Activated T-cell treated with anti-CD3 and anti-CD28 coated beads, Interleukin-2, amount 50 U/mL, for 72 hours (primary cell): ENCODE measurements at places on chromosomes 2 and 18.

DNA sequence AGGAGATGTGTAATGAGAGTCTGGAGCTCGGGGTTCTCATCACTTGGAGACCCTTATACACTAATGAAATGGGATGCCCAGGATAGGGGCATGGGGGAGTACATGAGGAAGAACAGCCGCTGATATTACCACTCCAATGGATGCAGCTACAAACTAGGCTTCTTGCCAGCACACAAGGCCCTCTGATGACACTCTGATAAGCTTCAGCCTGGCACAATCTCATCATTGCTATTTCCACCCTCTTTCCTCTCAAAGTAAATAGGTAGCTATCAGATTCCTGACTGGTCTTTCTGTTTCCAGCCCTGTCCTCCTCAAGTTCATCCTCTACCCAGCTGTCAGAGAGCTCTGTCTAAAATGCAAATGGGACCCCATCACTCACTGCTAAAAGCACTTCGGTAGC lies 103.0 kb downstream of the GPR39 start:
- DNase-seq = no peak

DNA sequence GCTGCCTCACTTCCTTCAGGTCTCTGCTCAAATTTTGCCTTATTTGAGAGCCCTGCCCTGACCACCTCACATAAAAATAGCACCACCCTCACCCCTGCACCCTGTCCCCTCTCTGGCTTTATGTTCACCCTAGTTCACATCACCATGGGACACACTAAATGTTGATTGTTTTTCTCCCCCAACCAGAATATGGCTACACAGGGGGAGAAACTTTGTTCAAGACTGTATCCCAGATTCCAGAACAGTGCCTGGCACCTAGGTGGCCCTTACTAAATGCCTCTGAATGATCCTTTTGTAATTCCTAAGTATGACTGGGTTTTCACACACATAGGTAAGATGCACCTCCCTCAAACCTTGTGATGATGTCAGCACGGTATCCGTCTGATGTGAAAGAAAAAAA lies 28.4 kb upstream of the CATIP start:
- no peak for DNase-seq

- no peak for DNase-seq
Observed at GRCh38 chr2:219302412-219302968, 6.7 kb downstream of the PTPRN start.

DNA sequence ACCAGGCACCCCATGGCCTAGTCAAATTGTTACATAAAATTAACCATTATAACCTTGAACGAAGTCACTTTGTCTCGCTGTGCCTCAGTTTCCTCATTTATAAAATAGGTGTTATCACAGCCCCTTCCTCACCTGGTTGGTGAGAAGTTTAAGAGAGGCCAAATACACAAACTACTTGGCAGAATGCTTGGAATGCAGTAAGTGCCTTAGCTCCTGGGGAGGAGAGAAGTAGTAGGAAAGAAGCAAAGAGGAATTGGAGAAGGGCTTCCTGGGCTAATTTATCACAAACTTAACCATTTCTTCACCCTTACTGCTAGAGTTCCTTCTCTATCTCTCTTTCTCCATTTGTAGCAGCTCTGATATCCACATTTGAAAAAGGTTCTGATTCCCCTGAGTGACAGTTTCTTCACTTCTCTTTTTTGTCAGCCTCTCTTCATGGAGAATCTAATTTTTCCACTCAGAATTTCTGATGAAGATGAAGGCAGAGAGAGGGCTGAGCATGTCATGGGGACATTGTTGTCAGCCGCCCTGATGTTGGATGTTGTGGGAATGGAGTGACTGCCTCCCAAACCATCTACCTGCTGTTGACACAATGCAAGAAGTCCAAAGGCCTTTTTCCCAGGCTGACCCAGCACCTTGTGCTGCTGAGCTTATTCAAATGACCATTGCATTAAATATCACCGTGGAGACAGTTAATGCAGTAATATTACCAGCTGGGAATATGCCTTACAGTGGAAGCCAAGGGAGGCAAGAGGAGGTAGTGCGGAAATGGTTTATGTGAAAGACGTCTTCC lies 60.4 kb downstream of the BOD1L2 start:
- no peak for DNase-seq

- no peak for DNase-seq
Observed at GRCh38 chr2:48098539-48098938, 192.2 kb upstream of the FBXO11 start.

- no peak for DNase-seq
Observed at GRCh38 chr2:20594957-20595356, 55.9 kb downstream of the HS1BP3 start.

GRCh38 chr2:168182550-168183249 lies 64.7 kb downstream of the STK39 start:
- no peak for DNase-seq

DNA sequence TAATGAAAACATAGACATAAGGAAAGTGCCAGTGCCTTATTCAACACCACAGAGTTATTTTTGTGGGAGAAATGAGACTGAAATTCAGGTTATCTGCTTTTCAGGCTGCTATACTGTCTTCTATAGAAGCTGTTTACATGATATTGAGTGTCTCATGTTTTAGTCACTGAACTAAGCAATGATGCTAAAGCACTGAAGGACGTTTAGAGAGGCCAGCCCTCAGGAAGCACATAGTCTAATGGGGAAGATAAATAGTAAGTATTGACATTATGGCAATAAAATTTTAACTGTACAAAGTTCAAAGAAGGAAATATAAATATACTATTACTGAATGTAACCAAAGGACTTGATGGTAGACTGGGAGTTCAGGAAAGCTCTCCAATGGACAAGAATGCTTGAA lies 186.4 kb upstream of the ZC3H15 start:
- no peak for DNase-seq

DNA sequence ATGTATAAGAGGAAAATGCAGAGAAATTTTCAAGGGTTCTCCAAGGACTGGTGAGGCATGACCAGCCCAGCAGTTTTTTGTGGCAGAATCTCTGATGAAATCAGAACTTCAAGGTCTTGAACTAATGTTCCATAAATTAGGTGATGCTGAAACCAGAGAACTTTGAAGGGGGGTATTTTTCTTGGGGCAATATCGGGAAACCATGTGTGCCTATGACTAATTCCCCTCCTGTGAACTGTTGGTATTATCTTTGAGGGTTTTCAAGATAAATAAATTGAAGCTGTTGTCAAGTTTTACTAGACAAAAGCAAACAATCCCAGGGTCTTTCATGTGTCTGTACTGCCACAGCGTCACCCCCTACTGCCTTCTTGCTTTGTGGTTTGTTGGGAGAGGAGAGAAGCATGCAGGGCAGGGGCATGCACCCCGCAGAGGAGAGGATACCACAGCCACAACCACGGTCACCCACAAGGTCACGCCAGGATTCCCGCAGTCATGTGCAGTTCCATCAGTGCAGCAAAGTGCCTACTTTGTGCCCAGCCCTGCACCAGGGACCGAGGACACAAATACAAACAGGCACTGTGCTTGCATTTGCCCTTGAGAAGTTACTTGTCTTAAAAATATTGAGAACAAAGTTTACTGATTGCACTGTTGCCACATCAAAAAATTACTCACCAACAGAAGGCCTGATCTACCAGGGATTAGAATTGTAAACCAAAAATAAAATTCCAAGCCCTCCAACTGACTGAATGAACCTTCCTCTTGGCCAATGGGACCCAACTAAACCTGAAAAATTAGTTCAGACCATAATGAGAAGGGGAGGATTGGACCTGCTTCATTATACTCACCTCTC lies 413.3 kb upstream of the TRIB2 start:
- peak; percentile 23 for DNase-seq

- DNase-seq = no peak
Observed at GRCh38 chr2:20966061-20966595, 77.7 kb downstream of the APOB start.

- DNase-seq = no peak
Observed at GRCh38 chr2:128155970-128156369, 65.0 kb downstream of the UGGT1 start.

GRCh38 chr2:9203876-9204275 lies 2.7 kb upstream of the ASAP2 start:
- no peak for DNase-seq

DNA sequence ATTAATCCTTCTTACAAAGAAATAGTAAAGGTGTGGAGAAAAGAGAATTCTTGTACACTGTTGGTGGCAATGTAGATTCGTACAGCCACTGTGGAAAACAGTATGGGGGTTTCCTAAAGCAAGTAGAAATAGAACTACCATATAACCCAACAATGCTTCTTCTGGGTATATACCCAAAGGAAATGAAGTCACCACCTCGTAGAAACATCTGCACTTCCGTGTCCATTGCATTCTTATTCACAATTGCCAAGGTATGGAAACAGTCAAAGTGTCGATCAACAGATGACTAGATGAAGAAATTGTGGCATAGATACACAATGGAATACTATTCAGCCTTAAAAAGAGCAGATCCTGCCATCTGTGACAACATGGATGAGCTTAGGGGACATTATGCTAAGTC lies 93.4 kb upstream of the TGIF1 start:
- no peak for DNase-seq

GRCh38 chr18:24009651-24010333 lies 4.8 kb upstream of the TTC39C start:
- peak; percentile 46 for DNase-seq

DNA sequence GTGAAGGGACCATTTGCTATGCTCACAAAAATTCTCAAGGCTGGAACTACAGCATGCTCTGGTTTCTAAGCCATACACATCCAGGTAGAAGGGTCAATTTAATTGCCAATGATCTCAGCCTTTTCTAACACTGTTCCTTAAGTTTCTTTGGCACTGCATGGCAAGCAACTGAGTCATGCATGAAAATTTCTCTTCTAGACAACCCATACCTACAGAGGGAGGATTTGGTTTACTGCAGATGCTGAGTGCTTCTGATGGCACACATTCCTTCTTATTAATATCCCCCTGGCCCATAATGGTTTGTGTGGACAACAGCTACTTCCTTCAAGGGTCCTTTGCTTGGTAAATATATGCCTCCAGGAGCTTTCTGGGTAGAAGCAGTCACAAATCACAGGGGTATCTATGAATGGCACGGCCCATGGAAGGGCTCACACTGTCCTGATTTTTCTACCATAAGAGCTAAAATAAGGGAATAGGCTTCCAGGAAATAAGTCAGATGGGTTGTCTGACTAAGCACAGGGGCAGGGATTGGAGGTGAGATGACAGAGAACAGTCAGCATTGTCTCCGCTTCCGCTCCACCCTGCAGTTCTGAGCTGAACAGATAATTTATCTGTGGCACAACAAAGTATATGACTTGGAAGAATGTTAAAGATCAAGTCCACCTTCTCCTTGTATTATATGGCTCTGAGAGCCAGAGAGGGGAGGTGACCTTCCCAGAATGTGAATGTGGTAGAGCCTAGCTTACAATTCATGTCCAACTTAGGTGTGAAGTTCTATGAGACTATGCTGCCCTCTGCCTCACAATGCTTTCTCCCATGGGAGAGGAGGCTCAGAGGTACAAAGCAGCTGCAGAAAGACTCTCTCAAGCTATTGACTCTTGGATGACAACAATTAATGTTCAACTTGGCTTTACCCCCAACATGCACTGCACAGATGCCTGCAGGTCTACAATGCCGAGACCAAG lies 199.2 kb upstream of the TNP1 start:
- no peak for DNase-seq

- DNase-seq = no peak
Observed at GRCh38 chr18:77090546-77091174, 41.9 kb downstream of the MBP start.

DNA sequence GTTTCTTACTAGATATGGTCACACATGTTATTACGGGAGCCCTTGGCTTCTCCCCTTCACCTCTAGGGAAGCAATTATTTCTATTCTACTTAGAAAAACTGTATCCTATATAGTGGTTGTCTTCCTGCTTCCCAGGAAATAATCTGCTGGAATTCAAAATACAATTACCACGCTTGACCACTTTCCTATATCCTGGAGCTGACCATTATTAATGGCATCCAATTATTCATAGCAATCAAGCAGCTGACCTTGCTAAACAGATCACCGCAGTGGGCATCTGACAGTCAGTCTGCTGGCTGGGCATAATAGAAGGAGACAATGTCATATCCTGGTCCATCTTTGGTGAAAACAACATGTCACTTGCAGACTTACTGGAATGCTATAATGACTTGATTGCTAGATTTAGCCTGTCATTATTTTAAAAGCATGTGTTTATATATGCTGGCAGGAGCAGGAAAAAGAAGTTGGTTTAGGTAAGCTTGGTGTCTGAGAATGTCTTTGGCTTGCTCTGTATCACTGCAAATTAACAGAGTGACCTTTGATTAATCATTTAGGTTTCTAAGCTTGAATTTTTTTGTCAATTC lies 325.6 kb upstream of the FAM98A start:
- no peak for DNase-seq

DNA sequence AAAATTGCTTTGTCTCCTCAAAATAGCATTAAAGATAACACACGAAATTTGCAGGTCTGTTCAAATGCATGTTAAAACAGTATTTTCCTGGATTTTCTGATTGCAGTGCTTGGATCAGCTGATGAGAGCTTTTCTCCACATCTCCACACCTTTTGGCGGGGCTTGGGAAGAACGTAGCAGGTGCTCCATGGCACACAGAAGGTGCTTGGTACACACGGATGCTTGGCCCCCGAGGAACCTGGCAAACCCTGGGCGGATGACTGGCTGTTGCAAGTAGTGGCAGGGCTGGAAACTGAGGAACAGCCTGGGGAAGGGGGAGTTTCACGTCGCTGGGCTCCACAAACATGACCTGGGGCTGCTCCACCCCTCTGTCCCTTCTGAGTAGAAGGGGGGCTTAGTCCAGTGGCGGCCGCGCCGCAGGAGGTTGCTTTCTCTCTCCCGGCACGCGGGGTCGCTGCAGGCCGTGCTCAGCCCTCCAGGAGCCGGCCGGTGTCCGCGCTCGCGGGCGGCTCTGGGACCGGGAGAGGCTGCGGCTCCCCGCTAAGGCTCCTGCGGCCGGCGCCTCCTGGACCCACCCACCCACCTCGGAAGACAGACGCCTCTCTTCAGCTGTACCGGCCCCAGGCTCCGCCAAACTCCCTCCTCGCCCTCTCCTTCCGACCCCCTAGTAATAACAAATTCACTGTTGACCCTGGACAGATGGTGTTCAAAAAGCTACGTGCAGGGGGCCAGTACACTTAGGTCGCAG lies 69.3 kb downstream of the MARCO start:
- DNase-seq = peak; percentile 9

DNA sequence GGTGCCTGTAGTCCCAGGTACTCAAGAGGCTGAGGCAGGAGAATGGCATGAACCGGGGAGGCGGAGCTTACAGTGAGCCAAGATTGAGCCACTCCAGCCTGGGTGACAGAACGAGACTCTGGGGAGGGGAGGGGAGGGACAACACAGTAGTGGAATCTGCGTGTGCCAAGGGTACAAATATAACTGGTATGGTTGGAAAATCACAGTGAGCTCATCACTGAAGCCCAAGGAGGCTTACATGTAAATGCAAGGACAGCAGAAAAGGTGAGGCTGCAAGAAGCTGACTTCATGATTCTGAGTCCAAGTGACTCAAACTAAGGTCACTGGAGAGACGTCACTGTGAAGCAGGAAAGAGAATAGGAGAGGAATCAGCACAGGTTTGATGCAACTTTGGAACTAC lies 9.2 kb downstream of the SEPTIN10 start:
- DNase-seq = no peak

DNA sequence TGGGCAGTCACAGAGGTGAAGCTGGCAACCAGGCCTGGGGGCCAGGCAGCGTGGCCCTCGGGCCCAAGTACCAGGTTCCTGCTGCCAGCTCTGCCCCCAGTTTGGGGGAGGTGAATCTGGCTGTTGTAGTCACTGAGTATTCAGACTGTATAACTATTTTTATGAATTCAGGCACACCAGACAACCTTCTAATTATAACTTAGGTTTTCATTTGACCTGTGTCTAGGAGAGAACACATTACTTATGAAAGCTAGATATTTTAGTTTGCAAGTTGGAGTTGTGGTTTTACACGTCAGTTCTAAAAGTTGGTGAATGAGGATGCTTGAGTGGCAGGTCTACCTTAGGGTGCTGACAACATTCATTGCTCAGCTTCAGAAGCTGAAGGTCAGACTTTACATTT lies 71.7 kb downstream of the LIMS1 start:
- DNase-seq = no peak
